ENCODE measurements at places on chromosomes 4 and X. TPM values are rescaled to one million over a fixed set of nuclear protein-coding genes. Genes with fewer than 3 reads are reported as not detected.

- no peak for DNase-seq
Measured at GRCh38 chrX:119399772-119400101, 601 bp downstream of the SLC25A43 start.

The ZNF827 gene
- 17.9 TPM for total RNA-seq

DNA sequence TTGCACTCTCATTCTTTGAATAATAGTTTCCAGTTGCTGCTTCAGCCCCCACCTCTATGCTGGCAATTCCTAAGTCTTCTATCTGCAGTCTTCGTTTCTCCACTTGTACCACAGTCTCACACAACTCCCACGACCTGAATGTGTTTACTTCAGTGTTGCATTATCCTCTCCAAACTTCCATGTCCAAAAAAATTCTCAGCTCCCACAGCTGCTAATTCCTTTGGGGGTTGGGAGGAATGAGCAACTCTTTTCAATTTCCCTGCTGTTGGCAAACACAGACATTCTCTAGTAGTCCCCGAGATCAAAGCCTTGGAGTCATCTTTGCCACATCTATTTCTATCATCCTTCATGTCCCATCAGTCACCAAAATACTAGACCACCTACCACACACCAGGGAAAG is 14.4 kb upstream of the CDS1 start:
- DNase-seq: no peak

GRCh38 chrX:4909348-4909747 is 1195.9 kb upstream of the PRKX start:
- DNase-seq: no peak

- no peak for DNase-seq
Measured at GRCh38 chr4:156559346-156559745, 412.3 kb downstream of the PDGFC start.

The SH3RF1 gene
- total RNA-seq: 12.8 TPM

The BEND4 gene
- total RNA-seq: 0.03 TPM

The TMEM35A gene
- not detected for total RNA-seq

DNA sequence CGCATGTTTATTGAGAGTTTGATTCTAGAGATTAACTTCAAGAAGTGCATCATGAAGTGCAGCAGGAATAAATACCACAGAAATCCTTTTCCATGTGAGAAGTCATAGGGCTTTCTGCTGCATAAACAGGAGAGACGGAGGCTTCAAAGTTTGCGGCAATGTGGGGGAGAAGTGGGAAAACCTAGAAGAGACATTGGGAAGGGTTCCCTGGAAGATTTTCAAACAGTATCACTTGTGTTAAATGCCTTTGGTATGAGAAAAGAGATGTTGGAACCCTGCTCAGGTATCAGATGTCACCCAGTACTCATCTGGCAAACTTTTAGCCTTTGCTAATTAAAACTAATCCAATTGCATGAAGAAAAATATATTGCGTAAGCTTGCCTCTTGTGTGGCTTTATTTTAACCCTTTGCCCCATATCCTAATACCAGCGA is 15.4 kb downstream of the NHS start:
- no peak for DNase-seq

GRCh38 chr4:135354876-135355275 is 1153.3 kb upstream of the PABPC4L start:
- DNase-seq: no peak

DNA sequence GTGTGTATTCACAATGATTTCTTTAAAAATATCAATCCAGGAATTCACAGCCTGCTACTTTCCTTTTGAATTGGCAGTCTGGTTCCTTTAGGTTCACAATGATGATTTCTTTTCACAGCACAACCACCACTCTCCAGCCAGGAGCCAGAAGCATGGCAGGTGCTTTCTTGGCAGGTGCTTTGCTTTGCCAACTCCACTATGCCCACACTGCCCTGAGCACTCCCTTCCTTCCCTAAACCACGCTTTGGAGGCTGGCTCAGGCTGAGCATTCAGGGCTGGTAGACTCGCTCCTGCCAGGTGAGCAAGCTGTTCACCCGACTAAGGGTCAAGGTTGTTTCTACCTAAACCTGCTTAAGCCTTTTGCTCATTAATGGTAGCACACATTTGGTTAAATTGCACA is 184.5 kb downstream of the SH3KBP1 start:
- DNase-seq: no peak

DNA sequence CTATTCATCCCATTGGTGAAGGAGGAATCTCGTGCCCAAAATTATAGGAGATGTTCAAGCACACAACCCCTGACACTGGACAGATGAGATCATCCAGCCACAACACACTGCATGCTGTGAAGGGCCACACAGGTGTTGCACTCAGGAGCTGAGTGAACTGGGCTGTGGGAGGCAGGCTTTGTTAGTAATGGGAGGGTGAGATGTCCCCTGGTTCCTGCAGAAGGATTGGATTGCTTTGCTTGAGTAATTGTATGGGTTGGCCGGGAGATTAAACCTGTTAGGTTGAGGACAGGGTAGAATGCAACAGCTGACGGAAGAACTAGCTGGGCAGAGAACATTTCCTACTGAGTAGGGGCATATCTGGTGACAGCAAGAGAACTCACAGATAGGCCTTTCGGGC is 152.2 kb downstream of the TACR3 start:
- DNase-seq: no peak

- DNase-seq: no peak
Measured at GRCh38 chrX:13827298-13828090, 10.6 kb upstream of the GPM6B start.

- no peak for DNase-seq
Measured at GRCh38 chrX:17629519-17629918, 107.8 kb upstream of the SCML1 start.

- DNase-seq: no peak
Measured at GRCh38 chr4:15444879-15445547, 17.2 kb downstream of the C1QTNF7 start.

Data from left cardiac atrium (tissue), 4 donors.